ENCODE measurements at places on chromosomes 2 and 18. TPM values are rescaled to one million over a fixed set of nuclear protein-coding genes. Genes with fewer than 3 reads are reported as not detected.

The RGPD4 gene
- total RNA-seq, result 0.19 TPM

The TSGA10 gene
- total RNA-seq, result 1.6 TPM

The ACTG2 gene
- 3.9 TPM for total RNA-seq

The TPO gene
- 11.8 TPM for total RNA-seq

The SMARCAL1 gene
- total RNA-seq, result 13.2 TPM

The IAH1 gene
- 92.0 TPM for total RNA-seq

The CRYGD gene
- total RNA-seq, result not detected

- no peak for DNase-seq
Measured at GRCh38 chr2:99543247-99543646, 53.4 kb upstream of the REV1 start.

DNA sequence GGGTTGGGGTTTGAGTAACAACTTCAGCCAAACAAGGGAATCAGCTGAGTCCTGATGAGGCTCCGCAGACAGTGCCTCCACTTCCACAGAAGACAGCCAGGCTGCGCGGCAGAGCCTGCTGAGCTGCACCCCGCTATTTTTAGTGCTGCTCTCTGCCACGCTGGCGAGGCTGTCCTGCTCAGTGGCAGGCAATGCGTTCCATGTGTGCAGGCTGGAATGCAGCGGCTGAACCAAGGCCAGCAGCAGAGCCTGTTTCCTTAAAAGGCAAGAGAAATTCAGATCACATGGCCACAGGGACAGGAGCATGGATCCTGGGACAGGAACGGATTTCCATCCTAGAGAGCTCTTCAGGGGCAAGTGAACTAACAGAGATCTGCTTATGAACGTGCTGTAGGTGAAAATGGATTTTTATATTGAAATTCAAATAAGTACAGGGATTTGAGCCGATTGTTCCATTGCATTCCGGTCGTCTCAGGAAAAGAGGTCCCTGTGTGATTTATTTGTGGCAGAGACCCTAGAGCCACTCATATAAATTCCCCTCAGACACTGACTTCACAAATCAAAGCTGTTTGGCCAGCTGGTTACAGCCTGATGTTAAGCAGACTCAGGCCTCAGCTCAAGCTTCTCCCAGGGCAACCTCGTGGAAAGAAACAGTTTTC lies 98.7 kb downstream of the COL6A3 start:
- DNase-seq, result peak; percentile 94

DNA sequence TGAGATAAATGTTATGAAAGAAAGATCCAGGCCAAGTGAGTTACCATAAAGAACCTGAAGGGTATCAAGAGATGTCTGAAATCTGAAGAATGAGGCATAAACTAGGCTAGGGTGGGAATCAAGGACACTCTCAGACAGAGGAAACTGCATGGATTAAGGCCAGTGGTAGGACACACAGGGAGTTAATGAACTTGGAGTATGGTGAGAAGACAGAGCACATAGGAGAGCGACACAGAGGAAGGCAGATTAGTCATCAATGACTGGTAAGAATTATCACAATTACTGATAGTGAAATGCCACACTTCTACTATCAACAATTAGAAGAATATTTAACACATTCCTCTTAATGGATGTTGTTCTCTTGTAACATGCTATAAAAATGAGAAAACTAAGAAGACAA lies 76.9 kb downstream of the TTC21B start:
- no peak for DNase-seq

DNA sequence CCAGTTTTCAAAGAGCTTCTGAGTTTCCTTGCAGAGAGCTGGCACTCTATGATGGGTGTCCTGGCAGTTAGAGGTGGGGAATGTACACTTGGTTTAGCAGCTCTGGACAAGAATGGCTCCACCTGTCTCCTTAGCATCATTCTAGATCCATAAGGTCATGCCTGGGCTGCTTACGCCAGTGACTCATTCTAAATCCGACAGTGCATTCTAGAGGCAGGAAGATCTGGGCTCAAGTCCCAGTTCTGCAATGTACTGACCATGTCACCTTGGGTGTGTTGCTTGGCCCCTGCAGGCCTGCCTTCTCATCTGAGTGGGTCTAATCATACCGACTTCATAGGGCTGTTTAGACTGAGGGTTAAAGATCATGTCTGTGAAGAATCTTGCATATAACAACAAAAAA lies 46.5 kb downstream of the PTGR3 start:
- DNase-seq, result no peak

DNA sequence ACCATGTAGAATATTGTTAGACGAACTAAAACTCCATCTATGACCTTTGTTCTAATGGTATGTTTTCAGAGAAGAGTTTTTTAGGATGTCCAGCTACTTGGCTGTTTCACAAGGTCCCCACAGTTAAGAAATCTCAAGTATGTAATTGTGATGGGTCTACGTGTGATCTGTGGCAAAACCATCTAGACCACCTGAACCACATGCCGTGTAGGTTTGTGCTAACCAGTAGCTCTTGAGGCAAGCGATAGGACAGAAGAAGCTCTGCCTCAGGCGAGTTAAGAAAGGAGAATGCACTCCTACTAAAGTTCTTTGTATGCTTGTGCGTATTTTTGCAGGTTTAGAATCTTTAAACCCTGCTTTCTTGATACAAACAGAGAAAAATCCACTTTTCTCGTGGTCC lies 13.2 kb downstream of the ZCCHC2 start:
- no peak for DNase-seq

DNA sequence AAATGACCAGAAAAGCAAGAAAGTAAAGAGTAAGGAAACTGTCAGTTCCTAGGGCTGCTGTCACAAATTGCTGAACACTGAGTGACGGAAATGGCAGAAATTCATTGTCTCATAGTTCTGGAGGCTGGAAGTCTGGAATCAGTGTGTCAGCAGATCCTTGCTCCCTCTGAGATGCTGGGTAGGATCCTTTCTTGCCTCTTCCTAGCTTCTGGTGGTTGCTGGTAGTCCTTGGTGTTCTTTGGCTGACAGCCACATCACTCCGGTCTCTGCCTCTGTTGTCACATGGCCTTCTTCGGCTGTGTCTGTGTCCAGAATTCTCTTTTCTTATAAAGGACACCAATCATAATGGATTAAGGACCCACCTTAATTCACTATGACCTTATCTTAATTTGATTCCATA lies 21.9 kb downstream of the PLEKHB2 start:
- no peak for DNase-seq

- DNase-seq, result no peak
Measured at GRCh38 chr2:237222601-237223041, 136.9 kb downstream of the COPS8 start.

DNA sequence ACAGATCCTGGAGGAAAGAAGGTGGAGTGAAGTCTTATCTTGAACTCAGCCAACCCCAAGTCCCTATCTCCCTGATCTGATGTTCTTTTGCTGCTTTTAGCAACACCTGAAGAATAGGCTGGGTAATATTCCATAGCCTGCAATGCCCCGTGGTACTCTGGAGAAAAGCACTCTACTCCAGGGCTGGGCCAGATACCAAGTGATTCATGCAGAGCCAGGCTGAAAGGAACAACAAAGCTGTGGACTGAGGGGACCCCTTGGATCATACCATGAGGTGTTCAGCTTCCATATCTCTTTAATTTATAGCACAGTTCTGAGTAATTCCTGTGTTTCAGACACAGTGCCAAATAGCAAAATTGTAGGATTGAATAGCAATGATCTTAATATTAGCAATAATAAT lies 130.6 kb downstream of the NXPH2 start:
- DNase-seq, result no peak

DNA sequence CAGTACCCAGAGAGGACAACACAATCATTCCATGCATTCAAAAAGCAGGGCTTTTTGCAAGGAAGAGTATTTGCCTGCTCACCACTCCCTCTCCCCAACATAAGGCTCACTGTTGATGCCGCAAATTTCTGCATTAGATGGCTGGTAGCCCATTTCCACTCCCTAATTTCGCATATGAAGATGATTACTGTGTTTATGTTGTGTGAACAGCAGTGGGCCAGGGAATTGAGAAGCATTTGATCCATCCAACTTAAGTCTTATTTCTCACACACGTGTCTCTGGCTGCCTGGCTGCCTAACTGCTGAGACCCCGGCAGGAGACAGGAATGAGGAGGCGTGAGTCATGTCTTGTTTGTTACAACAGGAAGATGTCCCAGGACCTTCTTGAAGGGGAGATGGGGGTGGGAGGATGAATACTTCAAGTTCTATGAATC lies 294.1 kb downstream of the ALK start:
- DNase-seq, result no peak

GRCh38 chr2:137946227-137946626 lies 18.0 kb upstream of the HNMT start:
- no peak for DNase-seq

DNA sequence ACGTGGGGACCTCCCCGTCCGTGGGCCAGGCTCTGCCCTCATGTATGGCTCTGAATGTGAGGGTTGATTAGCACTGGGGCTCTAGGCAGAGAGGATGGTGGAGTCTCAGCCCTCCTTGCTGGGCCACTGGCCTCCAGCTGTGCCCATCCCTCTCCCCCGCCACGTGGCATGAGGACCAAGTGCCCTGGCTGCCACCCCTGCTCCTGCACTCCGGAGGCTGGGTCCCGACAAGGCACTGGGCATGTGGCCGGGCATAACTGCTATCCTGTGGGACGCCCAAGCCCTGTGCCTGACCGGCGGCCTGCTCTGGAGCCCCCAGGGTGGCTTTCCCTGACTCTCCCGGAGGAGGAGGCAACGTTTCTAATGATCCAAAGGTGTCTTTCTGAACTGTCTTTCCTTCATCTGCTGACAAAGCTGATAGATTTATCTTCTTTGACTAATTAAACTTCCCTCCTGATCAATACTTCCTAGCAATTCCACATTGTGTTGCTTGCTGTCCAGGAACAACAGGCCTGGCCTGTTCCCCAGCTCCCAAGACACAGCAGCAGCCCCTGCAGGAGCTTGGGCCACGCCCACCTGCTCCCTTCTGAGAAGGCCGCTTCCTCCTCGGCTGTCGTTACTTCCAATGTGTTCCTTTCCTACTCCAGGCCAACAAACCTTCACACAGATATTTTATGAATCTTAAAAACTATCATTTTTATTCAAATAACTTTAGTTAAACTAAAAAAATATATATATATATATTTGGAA lies 132.0 kb downstream of the SNTG2 start:
- no peak for DNase-seq

GRCh38 chr18:12233378-12233777 lies 20.8 kb upstream of the CIDEA start:
- peak; percentile 43 for DNase-seq

- DNase-seq, result no peak
Measured at GRCh38 chr2:217568289-217568971, 434.4 kb downstream of the TNS1 start.

DNA sequence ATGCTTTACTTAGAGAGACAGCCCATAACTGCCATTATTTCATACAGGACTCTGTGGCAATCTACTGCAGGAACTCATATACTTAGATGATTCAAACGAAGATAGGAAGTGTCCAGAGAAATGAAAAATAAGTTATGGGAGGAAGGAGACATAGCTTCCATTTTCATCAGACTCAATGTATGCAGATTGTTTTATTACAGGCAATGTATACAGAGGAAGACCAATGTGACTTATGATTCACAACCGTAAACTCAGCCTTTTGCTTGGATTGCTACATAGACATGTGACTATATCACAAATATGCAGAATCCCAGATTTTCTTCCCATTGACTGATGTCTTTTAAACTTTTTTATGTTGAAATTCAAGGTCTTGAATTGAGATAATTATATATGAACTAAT lies 793.4 kb downstream of the SATB2 start:
- DNase-seq, result no peak

DNA sequence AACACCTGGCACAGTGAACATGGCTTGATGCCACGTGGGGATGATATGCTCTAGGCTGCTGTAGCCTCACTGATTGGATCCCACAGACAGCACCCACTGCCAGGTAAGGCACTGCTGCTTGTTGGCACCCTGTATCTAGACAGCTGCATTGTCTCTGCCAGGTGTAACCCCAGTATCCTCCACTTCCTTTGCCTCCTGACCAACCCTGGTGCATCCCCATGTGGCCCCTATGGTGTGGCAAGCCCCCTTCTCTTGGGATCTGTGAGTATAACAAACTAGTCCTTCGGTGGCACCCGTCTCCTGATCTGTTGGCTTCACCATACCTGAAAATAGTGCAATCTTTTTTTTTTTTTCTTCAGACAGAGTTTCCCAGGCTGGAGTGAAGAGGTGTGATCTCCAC lies 11.1 kb downstream of the TEX51 start:
- DNase-seq, result no peak
